ENCODE measurements at places on chromosomes 1 and 21.
A peak's percentile ranks its signal among the peaks of the same experiment; 100 is the strongest.

GRCh38 chr1:87572891-87573290, 244.2 kb downstream of the LMO4 start:
- no peak for DNase-seq

- no peak for DNase-seq
Measured at GRCh38 chr1:224458996-224459395, 24.4 kb upstream of the WDR26 start.

DNA sequence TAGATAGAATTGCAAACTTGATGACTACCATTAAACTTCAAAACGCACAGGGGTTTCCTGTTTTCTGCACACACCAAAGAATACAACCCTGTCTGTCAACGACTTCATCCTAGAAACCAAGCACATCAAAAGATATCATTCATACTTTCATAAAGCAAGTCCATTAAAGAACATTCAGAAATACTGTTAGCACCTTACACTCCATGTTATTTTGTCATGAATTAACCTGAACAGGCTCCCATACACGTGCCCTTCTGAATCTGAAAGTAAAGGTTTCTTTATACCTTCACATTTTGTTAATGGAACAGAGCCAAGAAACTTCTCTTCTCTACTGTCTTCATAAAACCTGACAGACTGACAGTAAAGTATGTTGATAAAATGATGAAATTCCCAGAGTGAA, 46.1 kb downstream of the PUM1 start:
- no peak for DNase-seq

- DNase-seq = no peak
Measured at GRCh38 chr1:97770376-97770775, 150.5 kb downstream of the DPYD start.

DNA sequence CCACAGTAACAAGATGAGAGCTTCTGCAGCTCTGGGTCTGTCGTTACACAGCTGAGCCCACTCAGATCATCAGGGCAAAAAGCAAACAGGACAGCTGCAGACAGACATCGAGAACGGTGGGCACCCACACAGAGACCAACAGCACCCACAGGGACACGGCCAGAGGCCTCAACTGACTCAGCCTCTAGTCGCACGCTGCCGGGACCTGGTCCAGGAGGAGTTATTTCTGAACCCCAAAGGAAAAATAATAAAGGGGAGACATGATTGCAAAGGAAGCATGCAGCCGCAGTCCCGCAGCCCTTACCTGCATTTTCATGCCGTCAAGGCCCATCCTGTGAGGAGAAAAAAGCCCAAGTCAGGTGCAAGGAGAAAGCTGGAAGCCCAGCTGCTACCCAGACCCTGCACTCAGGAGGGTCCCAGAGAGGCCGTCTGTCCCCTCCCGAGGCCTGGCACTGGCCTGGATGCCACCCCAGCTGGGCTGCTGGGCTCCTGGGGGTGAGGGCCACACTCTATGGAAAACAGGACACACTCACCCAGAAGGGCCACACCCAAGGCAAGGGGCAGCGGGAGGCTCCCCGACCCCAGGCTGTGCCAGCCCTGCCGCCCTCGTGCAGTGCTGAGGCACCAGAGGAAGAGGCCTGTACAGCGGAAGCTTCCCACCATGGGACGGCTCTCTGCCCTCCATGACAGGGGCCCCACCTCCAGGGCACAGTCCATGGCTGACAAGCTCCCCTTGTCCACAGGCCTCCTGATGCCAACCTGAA, 15.7 kb downstream of the LSS start:
- no peak for DNase-seq

DNA sequence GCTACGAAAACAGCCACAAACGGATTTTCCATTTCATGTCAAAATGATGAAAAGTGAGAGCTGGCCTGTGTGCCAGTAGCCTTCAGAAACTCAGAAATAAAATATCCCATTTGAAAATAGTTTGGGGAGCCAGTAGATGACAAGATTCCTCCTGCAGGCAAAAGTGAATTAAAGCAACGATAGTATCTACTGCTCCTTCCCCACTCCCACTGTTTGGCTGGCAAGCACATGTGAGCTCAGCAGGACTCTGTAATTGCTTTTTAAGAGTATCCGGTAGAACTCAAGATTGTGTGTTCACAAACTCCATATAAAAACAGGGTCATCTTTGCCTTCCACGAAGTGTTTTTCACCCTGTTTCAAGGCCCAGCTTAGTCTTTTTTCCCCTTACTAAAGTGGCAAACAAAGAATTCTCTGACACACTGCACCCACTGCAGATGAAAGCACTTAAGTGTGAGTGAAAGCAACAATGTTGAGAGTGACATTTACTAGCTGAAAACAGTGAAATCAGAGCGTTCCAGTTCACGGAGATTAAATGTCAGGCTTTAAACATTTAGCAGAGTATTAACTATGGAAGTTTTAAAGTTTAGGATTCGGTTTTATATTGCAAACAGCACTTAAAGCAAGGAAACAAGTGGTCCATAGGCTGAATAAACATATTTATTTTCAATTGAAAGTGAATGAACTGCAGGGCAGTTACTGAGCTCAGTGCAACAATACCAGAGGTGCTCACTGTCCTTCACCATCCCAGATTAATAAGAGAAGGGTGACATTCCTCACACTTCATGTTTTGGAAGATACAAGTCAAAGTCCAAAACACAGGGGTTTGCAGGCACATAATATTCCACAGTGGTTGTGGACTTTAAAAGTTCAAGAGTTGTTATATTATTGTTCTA, 70.0 kb downstream of the ALG14 start:
- no peak for DNase-seq

DNA sequence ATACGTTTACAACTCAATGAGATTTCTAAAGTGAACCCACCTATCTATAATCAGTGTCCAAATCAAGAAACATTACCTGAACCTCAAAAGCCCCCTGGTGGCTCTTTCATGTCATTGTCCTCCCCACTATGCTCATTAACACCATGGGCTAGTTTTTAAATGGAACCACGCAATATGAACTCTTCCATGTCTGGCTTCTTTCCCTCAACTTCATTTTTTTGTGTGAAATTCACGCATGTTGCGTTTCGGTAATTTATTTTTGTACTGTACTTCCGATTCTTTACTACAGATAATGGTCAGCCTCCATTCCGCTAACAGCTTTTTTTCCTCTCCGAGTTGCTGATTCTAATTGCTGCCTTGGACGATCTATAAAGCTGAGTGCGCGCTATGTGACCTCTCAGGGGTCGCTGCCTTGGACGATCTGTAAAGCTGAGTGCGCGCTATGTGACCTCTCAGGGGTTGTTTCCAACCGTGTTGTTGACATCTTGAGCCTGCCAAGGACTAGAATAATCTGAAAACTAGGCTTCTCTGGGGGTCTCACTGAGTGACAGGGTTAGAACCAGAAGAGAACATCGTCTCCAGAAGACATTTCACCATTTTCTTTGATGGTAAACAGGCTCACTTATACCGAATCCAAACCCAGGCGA, 1.1 kb upstream of the CACYBP start:
- peak; percentile 81 for DNase-seq

DNA sequence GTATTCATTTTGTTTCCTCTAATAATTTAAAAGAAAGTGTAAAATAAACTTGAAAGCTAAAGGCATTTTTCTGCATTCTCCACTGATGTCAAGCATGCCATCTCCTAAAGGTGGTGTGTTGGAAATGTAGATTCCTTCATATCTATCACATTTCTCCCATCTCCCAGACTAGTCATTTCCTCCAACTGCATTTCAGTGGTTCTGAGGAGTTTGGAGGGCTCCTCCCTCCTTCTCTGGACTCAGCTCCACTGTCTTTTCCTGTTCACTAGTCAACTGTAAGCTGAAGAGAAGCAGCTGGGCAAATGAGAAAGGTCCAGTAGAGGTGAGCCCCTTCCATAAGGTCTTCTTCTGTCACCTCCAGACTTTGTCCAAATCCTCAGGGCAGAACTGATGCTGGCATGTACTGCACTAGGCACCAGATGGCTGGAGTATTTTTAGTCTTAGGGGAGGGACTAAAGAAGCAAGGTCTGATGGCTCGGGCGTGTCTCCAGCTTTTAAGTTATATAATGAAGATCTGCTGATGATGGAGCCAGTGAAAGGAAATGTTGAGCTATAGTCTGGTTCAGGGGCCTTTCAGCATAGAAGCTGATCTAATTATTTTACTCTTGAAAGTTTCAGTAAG, 186.1 kb downstream of the NTNG1 start:
- no peak for DNase-seq

DNA sequence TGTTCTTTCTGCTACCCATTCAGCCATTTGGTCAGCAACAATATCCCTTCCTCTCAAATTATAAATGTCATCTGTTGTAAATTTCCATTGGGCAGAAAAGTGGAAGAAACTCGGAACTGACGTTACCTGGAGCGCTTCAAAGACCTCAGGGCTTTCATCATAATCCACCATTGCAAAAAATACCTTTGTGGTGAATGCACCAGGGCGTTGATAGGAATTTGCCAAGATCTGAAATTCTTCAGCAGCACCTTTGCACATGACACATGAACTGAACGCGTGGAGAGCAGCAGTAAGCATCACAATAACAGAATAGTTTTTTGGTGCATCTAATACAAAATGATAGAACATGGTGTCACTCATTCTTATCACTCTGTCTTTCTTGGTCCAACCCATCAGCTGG, 3.1 kb upstream of the TEKT2 start:
- no peak for DNase-seq

- no peak for DNase-seq
Measured at GRCh38 chr1:171345536-171345935, 31.6 kb downstream of the FMO4 start.

- no peak for DNase-seq
Measured at GRCh38 chr1:178821134-178821866, 49.6 kb downstream of the ANGPTL1 start.

- DNase-seq = no peak
Measured at GRCh38 chr1:225908773-225909172, 15.3 kb downstream of the PYCR2 start.

GRCh38 chr1:99481391-99481996, 164.4 kb upstream of the PALMD start:
- peak; percentile 54 for DNase-seq

- DNase-seq = peak; percentile 20
Measured at GRCh38 chr1:108082738-108083562, 117.2 kb downstream of the SLC25A24 start.

DNA sequence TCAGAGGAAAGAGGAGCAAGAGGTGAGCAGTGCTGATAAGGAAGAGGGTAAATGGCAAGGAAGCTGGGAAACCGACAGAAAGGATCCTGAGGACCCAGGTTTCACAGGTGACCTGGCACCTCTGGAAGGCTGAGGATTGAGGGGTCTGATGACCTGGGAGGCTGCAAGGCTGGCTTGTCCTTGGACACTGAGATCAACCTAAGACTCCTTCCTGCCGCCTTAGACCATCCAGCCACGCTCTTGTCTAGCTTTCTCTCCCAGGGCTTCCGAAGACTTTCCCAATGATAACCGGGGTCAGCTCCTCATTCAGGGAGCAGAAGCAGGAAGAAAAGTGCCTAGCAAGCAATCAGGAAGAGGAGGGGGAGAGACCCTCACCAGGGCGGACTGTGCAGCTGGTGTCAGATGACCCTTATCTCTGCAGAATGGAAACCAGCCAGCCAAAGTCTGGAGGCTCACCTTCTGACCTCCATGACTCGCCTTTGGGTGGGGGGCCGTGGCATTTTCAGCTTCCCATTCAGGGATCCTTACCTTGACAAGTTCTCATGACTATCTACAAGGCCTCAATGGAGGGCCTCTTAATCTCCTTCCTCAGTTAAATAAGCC, 77.7 kb downstream of the CAPZB start:
- DNase-seq = no peak

DNA sequence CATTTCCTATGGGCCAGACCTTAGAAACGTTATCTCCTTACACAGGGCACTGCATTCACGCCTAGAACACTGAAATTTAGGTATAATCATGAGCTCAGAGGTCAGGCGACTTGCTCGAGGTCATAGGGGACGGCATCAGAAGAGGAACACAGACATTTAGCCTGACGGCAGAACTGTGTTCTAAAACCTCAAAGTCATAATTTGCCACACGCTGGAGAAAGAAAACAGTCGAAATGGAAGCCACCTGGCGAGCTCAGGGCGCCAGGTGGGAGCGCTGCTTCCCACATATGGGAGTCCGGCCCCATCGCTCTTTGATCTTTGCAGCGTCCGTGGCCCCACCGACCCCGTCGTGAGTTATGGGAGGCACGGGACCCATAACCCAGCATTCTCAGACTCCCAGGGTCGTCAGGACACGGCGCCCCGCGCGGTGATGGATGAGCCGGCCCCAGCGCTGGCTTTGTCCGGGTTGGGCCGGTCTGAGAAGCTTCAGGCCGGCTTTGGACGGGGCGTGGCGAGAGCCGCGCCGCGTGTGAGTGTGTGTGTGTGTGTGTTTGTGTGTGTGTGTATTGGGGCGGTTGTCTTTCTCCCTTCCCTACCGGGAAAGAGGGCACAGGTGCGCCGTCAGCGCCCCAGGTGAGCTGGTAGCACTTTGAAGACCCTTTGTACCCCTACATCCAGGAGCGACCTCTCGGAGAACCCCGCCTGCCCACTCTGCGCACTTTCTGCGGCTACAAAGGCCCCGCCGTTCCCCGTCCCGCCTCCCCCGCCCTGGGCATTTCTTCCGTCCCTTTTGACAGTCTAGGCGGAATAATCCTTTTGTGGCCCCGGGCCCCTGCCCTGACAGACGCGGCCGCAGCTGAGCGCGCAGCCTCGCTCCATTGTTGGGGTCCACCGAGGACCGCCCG, 861 bp upstream of the DRAXIN start:
- DNase-seq = no peak

DNA sequence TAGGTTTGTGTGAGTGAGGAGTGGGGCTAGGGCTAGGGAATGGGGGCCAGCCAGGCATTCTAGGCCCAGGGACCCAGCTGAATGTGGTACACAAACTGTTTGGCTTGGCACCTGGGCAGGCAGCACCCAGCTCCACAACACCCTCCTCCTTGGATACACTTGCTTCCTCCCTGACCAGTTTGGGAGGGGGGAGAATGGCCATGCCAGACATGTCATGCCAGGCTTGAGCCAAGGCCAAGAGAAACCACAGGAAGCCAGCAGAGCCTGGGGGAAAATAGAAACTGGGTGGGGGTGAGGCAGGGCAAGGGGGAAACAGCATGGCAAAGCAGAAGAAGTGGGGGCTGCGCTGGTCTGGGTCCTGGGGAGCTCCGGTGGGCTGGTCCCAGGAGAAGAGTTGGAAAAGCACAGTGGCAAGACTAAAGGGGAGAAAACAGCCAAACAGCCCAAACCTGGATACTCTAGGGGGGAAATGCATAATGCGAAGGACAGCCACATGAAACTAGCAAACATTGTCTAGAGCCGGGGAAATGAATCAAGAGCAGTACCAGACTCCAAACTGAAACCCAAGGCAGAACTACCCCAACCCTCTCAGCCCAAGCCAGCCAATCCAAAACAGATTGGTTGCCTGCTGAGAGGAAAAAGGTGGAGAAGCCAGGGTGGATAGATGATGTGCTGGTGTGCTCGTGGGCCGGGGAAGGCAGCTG, 47.9 kb downstream of the LGR6 start:
- no peak for DNase-seq
